ENCODE measurements at places on chromosomes 12 and 14.

GRCh38 chr14:92513966-92514843, 624 bp downstream of the RIN3 start:
- DNase-seq, result no peak

DNA sequence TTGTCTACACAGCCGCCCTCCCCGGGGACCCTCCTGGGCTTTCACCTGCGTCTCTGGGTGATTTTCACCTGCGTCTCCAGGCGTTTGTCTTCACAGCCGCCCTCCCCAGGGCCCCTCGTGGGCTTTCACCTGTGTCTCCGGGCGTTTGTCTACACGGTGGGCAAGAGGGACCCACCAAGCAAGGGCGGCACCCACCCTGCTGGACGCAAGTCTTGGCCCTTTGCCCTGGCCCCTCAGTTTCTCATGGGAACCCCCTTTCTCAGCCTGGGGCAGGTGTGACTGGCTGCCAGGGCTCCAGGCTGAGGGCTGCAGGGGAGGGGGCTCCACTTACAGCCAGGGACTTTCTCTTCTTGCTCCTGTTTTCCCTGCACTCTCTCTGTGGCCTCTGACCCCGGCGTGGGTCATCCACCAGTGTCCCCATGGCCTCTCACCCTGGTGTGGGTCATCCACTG, 68.6 kb upstream of the GALNT9 start:
- no peak for DNase-seq

- no peak for DNase-seq
These were observed 11.2 kb upstream of the DYNC1H1 start for GRCh38 chr14:101953151-101953550.

- no peak for DNase-seq
These were observed 341.1 kb downstream of the BTG1 start for GRCh38 chr12:91804533-91804932.

GRCh38 chr12:111442301-111443045, 36.8 kb downstream of the SH2B3 start:
- no peak for DNase-seq

GRCh38 chr12:24948757-24949722, at the start of gene BCAT1:
BCAT1 (minus strand) TSS chr12:24949101; CDS start chr12:24948932, 169 bp downstream.
- DNase-seq, result no peak

DNA sequence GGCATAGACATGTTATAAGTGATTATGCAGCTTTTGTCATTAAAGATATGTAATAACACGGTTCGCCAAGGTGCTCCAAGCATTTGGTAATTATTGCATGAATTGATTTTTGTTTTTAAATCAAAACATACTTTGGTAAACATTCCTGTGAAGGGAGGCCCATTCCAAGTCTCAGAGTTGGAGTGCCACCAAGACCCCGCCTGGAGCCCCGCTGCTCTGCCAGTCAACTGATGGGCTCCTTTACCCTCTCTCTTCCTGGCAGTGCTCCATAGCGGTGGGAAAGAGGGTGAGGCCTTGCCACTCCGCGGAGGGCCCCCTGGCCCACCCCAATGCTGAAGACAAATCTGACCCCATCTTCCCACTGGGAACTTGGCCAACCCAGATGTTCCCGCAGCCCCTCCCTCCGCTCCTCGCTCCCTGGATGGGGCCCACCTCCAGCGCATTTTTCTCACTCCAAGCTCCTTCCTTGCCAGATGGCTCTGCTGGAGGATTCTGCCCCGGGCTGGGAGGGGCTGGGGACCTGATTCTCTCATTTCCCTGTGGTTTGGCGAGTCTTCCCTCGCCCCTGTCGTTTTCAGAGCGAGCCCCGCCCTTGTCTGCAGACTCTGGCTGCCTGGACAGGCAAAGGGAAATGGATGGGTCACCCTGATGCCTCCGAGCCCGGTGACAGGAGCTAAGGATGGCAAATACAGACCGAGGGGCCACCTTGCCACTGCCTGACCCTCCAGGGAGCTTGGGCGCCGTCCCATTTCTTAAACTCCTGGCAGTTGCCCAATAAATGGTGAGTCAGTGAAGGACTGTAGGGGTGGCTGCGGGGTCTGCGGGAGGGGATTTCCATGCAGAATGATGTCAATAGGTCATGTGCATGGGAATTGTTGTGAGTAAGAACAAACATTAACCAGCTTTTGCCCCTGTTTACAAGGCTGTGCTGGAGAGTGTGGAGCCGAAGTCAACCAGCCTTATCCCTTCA, 9.2 kb upstream of the PAPLN start:
- DNase-seq, result no peak

GRCh38 chr14:60002819-60003492, 83.0 kb downstream of the LRRC9 start:
- DNase-seq, result no peak

GRCh38 chr12:53053218-53054111, 3.6 kb downstream of the TNS2 start:
- DNase-seq, result peak; percentile 74

GRCh38 chr12:79000501-79000900, 135.9 kb downstream of the SYT1 start:
- no peak for DNase-seq
